ENCODE measurements at places on chromosomes 13 and 19.

DNA sequence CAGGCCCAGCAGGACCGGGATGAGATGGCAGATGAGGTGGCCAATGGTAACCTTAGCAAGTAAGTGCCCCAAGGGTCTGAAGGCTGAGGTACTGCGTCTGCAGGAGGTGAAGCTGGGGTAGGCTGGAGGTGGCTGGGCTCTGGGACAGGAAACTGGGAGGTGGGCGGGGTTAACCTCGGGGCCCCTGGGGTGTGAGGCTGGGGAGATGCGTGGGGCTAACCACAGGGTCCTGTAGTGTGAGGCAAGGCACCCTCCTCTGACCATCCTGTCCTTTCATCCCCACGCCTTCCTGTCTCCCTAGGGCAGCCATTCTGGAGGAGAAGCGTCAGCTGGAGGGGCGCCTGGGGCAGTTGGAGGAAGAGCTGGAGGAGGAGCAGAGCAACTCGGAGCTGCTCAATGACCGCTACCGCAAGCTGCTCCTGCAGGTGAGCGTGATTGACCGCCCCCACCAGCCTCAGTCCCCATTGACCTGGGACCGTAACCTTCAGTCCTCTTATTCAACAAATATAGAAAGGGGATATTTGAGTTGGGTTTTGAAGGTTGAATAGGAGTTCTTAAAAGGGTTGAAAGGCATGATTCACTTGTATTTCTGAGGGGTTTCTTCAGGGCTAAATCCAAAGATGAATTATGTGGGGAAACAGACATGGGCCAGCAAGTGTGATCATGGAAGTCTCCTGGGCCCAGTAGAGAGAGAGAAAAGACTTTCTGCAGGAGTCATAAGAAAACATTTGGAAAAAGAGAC is 35.7 kb downstream of the KCNC3 start:
- DNase-seq: no peak

DNA sequence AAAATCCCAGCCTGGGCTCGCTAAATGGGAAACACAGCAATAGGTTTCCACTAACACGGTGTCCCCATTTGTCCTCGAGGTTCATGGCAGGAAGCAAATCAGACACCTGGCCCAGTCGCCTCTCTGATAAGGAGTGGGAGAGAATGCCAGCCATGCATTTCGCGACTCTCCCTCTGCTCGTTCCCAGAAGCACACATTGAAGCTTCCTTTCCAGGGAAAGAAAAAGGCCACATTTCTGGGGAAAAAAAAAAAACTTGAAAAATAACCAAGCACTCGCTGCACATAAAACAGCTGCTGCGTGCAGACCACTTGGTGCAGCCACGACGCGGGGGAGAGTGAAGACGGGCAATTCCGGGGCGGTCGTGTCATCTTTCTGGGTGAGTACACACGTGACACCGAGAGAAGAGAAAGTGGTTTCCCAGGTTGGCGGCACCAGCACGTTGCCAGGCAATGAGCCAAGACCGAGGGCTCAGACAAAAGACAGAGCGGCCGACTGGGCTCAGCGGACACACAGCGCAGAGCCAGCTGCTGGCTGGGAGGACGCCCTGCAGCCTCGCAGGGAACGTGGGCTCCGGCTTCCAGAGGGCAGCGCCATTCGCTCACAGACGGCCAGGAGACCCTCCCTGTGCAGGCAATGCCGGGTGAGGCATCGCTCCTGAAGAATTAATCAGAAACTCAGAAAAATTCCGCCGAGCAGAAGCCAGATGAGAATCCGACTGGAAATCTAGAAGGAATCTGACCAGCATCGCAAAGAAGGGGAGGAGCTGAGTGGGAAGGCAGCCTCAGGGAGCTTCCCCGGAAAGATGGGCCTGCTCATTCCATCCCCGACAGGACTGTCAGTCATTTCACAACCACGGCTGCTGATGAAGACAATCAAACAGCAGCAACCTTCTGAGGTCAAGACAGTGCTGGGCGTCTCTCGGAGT is 83.2 kb upstream of the IRS2 start:
- no peak for DNase-seq

GRCh38 chr19:47661161-47661560 is 52.1 kb upstream of the EHD2 start:
- no peak for DNase-seq

DNA sequence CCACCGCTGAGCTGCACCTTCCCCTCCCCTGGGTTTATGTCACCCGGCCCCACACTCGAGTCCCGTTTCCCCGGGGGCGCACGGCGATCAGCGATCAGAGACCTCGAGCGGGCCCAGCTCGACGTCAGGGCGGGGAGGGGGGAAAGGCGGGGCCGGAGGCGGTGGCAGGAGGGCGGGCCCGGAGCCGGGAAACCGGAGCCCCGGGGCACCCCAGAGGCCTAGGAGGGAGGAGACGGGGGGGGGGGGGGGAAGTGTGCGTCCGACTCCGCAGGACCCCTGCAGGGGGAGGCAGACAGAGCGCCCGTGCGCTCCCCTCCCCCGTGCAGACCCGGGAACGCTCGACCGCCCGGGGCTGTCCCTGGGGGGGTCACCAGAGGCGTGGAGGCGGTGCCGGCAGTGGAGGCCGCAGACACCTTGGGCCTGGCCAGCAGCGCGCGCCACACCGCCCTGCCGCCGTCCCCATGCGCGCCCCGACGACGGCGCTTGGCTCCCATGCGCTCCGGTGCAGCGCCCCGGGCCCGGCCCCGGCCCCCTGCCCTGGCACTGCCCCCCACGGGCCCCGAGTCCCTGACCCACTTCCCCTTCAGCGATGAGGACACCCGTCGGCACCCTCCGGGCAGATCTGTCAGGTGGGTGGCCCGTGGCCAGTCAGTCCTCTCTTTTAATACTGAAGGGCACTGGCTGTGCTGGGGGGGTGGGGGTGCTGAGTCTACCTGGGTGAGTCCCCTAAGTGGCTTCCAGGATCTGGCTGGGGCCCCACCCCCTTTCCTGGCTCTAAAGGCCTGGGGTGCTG is 11.8 kb downstream of the PDE4A start:
- no peak for DNase-seq

- DNase-seq: no peak
These were observed 816.8 kb upstream of the PCDH9 start for GRCh38 chr13:68046903-68047302.

- no peak for DNase-seq
These were observed 14.9 kb upstream of the FEM1A start for GRCh38 chr19:4776436-4777211.

GRCh38 chr19:46878613-46879375 is 18.0 kb downstream of the ARHGAP35 start:
- DNase-seq: no peak

DNA sequence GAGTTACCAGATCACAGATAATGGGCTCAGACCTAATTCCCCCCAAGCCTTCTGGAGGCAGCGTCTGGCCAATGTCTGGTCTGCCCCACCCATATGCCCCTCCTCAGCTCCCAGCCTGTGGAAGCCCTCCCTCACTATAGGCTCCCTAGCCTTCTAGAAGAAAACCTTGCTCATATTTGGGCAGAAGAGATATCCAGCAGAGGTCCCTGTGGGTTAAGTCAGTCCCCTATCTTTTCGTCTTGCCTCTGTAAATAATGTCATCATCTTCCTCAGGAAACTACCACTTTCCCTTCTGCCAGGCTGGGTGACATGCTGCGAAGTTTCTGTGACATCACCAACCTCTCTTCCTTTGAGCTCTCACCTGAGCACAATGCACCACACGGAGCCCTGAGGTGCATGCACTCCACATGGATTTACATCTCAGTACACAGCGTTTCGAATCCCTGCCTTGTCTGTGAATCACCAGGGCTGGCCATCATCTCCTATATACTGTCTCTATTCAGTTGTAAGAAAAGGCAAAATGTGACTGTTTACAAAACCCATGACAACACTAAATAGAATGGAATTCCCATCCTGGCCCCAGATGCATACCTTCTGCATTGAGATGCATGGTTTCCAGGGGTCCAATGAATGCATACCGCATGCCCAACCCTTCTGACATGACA is 112.8 kb downstream of the CRYL1 start:
- DNase-seq: no peak

DNA sequence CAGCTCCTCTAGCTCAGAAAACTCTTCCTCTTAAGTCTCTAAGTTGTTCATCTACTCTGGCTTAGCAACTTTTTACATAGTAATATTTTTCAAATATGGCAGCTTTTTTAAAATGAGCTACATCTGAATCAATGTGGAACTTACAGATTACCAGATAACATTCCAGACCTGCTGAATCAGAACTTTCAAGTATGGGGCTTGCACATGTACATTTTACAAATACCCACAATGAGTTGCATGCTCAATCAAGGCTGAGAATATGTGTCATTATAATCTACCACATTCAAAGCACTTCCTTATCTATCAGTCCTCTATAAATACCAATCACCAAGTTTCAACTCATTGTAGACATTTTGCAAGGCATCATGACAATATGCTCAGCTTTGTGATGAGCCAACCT is 383.1 kb downstream of the FGF14 start:
- no peak for DNase-seq

Measured in kidney capillary endothelial cell (primary cell).